Calu3 (cell line): ENCODE measurements at places on chromosomes 4 and X.
A peak's percentile ranks its signal among the peaks of the same experiment; 100 is the strongest.

GRCh38 chr4:47791965-47792364, 45.9 kb downstream of the CORIN start:
- H3K4me1 ChIP-seq, result no peaks in the 10 kb centered on the region
- no peaks in the 10 kb centered on the region for H3K36me3 ChIP-seq
- H3K4me3 ChIP-seq, result no peak overlapping the region
- no peak for DNase-seq

DNA sequence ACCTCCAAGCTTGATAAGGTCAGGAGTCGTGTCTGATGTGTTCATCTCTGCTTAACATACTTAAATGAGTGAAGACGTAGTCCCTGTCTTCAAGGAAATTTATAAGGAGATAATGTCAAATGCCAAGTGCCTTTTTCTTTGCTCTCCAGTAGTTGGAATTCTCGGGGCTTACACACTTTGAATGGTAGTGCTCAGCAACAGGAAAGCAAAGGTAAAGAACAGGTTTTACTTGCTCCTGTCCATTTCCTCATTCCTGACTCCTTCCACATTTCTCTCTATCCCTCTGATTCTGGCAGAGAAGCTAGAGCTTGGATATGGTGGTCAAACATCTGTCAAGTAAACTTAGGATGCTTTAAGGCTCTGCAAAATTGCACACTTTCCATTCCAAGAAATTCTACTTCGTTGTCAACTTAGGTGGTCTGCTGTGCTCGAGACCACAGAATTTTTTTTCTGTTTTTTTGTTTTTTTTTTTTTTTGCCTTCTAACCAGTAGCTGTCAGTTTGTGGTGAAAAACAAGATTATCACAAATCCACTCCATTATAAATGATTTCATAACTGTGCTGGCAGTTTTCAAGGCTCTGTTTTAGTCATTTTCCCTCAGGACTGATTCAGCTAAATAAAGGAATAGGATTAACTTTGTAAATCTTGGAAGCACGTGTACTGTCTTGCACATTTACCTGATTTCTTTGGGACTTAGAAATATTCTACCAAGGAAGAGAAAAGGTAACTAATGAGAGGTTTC, 180.8 kb upstream of the ANXA3 start:
- H3K4me1 ChIP-seq, result peaks cover 30% of the 10 kb centered on the region
- H3K27ac ChIP-seq, result peak overlapping the region; percentile 66

GRCh38 chr4:3729882-3730226, 36.3 kb upstream of the ADRA2C start:
- no peak overlapping the region for H3K4me3 ChIP-seq
- peaks cover 47% of the 10 kb centered on the region for H3K27me3 ChIP-seq
- no peak for DNase-seq
- no peaks in the 10 kb centered on the region for H3K36me3 ChIP-seq

GRCh38 chrX:125998432-125998831, 167.7 kb downstream of the DCAF12L2 start:
- H3K4me1 ChIP-seq, result no peaks in the 10 kb centered on the region
- H3K27ac ChIP-seq, result no peak overlapping the region
- DNase-seq, result no peak
- no peaks in the 10 kb centered on the region for H3K27me3 ChIP-seq

- H3K36me3 ChIP-seq, result no peaks in the 10 kb centered on the region
- H3K27me3 ChIP-seq, result no peaks in the 10 kb centered on the region
- H3K4me1 ChIP-seq, result no peaks in the 10 kb centered on the region
- DNase-seq, result no peak
- H3K4me3 ChIP-seq, result no peak overlapping the region
Observed at GRCh38 chrX:29518100-29518499, 697.3 kb upstream of the MAGEB2 start.

- H3K27ac ChIP-seq, result peak overlapping the region; percentile 54
- H3K4me3 ChIP-seq, result peak overlapping the region; percentile 76
- DNase-seq, result peak; percentile 24
- H3K4me1 ChIP-seq, result no peaks in the 10 kb centered on the region
- peaks cover 29% of the 10 kb centered on the region for H3K36me3 ChIP-seq
Observed at GRCh38 chr4:36243355-36244256, 708 bp downstream of the ARAP2 start.

DNA sequence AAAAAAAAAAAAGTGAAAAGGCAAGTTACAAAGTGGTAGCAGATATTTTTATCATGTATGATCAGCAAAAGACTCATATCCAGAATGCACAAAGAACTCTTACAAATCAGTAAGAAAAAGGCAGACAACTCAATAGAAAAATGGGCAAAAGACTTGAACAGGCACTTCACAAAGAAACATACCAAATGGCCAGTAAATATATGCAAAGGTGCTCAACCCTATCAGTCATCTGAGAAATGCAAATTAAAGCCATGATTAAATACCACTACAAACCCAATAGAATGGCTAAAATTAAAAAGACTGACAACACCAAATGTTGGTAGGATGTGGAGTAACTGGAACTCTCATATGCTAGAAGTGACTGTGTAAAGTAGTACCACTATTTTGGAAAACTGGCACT, 45.4 kb downstream of the CHST7 start:
- H3K36me3 ChIP-seq, result peaks cover 31% of the 10 kb centered on the region
- no peak overlapping the region for H3K4me3 ChIP-seq
- no peak overlapping the region for H3K27ac ChIP-seq
- H3K27me3 ChIP-seq, result no peaks in the 10 kb centered on the region
- no peak for DNase-seq
